ENCODE measurements at places on chromosomes 3 and 15.

DNA sequence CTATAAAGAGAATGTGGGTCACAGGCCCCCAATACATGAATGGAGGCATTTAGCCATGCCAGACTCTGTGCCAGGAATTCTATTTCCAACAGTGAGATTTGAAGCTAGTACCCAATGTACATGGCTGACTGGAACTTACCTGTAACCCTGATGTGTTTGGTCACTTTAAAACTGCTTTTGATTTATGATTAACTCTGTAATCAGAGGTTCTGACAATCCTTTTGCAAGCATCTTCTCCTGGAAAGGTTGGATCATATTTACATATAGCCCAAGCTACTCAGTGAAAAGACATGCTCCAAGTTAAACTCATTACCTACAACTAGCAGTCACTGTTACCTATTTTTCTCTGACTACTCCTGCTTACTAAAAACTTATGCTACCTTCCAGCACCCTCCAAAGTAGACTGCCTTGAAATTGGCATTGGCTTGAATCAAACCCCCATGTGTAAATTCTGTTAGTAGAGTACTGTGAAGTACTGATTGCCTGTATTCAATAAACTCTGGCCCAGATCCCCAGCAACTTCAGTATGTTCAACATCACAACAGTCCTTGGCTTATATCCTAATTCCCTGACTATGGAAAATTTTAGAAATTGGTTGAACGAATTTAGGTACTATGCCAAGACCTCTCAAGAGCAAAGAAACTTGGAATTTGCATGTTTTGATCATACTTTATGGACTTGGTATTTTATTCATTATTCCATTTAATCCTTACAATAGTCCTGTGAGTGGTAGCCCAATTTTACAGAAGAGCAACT is 665.6 kb upstream of the NECTIN3 start:
- no peak for DNase-seq

- no peak for DNase-seq
Observed at GRCh38 chr3:58492494-58492905, 604 bp downstream of the KCTD6 start.

DNA sequence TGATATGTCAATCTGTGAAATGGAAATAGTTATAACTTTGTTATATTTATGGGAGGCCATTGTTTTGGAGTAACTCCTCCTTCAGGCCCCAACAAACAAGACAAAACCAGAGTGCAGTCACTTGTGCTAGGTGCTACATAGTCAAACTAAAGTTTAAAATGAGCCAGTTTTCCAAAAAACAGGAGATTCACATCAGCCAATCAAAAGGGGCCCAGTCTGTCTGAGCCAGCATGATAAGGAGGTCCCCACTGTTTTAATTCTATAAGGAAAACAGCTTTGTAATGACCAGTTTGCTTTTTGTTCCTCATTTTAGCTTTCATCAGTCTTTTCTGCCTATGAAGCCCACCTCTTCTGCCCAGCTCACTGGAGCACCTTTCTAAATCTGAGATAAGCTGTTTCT is 94.7 kb upstream of the SLC7A14 start:
- no peak for DNase-seq

DNA sequence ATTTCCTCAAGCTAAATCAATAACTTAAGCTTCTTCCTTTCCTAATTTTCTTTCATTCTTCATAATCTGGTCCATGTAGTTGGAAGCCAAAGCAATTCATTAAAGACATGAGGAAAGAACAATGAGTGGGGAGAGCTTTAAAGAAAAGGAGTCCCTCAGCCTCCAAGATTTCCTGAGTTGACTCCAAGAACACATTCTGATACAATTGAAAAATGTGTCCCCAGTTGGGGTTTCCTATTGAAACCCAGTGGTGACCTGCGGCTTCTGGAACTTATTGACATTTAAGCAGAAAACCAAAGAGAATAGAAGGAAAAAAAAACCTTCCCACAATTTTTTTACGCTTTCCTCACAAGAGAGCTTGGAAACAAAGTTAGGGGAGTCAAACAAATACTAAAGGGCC is 37.0 kb downstream of the ATP8B4 start:
- DNase-seq: no peak

Data from NCI-H1436 (cell line).